Hypothalamus (tissue), 51 donors: ENCODE measurements at places on chromosomes 3 and 15.
A peak's percentile ranks its signal among the peaks of the same experiment; 100 is the strongest.

DNA sequence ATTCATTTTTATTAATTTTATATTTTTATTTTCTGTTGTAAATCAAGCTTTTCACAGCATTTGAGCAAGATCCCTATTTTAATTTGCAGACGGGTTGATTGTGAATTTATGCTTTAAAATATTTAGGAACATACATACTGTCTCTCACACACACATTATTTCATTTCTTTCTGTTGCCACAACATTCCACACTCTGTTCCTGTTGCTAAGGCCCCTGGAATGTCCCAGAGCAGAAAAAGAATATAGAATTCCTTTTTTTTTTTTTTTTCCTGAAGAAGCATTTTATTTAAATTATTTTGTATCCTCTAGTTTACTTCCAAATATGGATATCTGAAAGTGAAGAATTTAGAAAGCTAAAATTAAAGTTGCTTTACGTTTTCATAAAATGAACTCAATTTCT lies 36.8 kb upstream of the SCAANT1 start:
- DNase-seq, result no peak

- no peak for DNase-seq
Observed at GRCh38 chr3:63508305-63508704, 144.2 kb upstream of the SNTN start.

GRCh38 chr15:39358441-39359041 lies 222.3 kb upstream of the THBS1 start:
- no peak for DNase-seq

- no peak for DNase-seq
Observed at GRCh38 chr3:53224026-53224425, 31.8 kb downstream of the TKT start.

- DNase-seq, result peak; percentile 32
Observed at GRCh38 chr3:180804916-180805315, 107.6 kb upstream of the FXR1 start.

GRCh38 chr3:102301155-102301880 lies 133.5 kb upstream of the ZPLD1 start:
- DNase-seq, result no peak
